ENCODE measurements at places on chromosomes 2 and 18.

DNA sequence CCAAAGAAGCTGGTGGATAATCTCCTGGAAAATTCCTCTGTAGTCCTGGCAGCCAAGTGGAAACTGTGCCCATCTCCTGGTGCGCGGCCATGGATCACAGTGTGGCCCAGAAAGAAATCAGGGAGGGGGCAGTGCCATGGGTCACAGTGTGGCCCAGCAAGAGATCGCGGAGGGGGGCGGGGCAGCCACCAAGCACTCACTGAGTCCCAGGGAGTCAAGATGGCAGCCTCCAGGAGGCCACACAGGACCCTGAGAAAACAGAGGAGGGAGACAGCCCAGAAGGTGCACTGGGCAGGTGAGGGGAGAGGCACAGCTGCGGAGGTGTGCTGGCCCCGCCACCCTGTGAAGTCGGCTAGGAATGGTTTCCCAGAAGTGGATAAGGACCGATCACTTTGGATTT is 8.1 kb upstream of the ATP6V1B1 start:
- DNase-seq = no peak

- no peak for DNase-seq
Observed at GRCh38 chr2:98121149-98121548, 34.2 kb downstream of the VWA3B start.

- no peak for DNase-seq
Observed at GRCh38 chr2:46697830-46698323, 217.7 kb downstream of the MCFD2 start.

DNA sequence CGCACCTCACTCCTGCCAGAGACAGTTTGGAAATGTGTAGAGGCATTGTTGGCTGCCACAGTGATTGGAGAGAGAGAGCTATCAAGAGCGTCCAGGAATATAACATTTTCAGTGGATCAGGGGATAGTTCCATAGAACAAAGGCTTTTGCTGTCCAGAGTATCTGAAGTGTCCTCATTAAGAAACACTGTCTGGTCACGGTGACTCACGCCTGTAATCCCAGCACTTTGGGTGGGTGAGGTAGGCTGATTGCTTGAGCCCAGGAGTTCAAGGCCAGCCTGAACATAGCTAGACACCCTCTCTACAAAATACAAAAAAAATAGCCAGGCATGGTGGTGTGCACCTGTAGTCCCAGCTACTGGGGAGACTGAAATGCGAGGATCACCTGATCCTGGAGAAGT is 231.1 kb downstream of the MBD5 start:
- no peak for DNase-seq

- no peak for DNase-seq
Observed at GRCh38 chr2:58669998-58670397, 428.9 kb upstream of the FANCL start.

- peak; percentile 83 for DNase-seq
Observed at GRCh38 chr18:62324917-62325805, at the start of gene TNFRSF11A. Gene TNFRSF11A (plus strand): TSS chr18:62325310. CDS start chr18:62325353, 43 bp downstream.

- no peak for DNase-seq
Observed at GRCh38 chr2:27201675-27202074, 10.2 kb upstream of the ATRAID start.

DNA sequence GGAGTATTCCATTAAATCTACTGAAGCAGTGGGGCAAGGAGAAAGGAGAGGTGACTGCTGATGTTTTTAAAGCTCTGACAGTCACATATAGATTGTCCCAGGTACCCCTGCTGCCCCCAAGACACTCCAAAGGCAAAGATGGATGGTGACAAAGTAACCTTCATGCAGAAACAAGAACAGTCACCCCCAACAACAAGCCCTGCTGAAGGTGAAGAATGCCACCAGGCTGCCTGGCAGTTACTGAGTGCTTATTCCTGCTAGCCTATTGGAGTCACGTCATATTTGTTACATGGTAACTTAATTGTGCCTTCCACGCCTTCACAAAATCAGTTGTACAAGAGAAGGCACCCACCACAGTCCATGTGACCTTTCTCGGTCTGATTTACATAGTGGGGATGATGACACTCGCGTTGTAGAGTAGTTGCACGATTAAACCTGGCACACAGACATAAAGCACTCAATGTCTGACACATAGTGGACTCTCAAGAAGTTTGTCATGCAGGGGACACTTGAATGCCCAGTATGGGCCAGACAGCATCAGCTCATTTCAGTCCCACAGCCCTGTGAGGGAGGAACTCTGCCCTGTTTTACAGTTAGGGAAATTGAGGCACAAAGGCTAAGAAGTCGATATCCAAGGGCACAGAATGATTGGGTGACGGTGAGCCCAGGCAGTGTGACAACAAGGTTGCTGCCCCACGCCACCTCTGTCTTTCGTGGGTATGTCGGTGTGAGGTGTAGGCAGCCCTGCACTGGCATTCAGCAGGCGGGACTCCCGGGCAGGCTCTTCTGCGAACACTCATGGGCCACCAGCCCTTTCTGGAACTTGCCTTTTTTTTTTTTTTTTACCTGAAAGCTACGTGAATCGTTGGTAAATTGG is 62.7 kb downstream of the ZCCHC2 start:
- no peak for DNase-seq

DNA sequence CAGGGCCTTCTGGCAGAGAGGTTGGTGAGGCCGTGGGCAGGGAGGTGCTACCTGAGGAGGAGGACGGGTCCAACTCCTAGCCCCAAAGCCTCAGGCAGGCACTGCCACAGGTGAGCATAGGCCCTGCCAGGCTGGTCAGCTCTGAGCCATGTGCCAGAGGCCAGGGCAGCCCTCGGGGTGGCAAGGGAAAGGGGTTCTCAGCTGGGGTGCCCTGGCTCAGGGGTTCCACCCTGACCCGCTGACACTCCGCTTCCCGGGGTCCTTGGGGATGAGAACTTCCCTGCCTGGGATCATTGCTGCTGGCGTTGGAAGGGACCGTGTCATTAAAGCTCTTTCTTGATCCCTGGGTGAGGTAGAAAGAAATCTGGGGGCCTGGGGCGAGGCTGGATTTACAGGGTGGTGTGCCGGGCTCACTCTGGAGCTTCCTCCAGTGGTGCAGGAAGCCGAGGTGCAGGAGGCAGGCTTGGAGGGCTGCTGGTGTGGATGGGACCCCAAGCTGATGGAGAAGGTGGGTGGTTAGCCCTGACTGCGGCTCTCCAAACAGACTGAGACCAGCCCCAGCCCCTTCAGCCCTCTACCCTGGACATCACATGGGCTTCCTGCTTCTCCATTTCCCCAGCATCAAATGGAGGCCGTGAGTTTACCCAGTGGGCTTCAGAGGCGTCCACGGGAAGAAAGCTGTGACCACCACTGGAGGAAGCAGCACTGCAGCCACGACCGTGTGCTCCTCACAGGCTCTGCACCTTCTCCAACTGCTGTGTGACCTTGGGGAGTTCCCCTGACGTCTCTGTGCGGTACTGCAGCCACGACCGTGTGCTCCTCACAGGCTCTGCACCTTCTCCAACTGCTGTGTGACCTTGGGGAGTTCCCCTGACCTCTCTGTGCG is 295.2 kb downstream of the NDUFA10 start:
- no peak for DNase-seq

DNA sequence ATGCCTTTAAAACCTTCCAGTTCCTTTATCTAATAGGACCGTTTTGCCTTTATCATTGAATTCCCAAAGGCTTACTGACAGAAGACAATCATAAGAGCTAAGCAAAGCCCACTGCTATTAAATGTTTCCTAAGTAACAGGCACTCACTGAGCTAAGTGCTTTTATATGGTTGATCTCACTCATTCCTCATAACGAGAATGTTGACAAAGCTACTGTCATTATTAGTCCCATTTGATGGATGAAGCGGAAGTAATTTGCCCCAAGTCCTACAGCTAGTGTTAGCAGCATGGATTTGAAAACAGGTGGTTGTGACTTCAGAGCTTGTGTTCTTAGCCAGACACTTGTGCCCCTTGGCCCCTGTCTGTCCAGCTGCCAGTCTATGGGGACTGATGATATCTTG is 134.8 kb upstream of the SERPINE2 start:
- no peak for DNase-seq

DNA sequence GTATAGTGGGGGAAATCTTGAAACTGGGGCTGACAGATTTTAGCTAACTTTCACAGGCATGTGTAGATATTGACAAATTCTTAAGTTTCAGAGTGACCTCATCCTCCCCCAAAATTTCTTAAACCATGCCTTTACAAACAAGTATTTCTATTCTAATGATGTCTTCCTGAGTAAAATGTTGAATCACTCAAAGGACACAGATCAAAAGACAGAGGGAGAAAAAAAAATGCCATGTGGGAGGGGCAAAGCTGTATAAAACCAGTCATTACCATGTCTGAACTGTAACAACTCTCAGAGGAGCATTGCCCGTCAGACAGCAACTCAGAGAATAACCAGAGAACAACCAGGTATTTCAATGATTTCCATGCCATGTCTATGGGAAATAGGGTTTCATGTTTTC is at the start of gene SERPINB2:
Gene SERPINB2, plus strand, starts transcription at position 282 of the 400 bp plus-strand sequence. CDS start 3,740 bp downstream, outside the sequence.
- DNase-seq = no peak

DNA sequence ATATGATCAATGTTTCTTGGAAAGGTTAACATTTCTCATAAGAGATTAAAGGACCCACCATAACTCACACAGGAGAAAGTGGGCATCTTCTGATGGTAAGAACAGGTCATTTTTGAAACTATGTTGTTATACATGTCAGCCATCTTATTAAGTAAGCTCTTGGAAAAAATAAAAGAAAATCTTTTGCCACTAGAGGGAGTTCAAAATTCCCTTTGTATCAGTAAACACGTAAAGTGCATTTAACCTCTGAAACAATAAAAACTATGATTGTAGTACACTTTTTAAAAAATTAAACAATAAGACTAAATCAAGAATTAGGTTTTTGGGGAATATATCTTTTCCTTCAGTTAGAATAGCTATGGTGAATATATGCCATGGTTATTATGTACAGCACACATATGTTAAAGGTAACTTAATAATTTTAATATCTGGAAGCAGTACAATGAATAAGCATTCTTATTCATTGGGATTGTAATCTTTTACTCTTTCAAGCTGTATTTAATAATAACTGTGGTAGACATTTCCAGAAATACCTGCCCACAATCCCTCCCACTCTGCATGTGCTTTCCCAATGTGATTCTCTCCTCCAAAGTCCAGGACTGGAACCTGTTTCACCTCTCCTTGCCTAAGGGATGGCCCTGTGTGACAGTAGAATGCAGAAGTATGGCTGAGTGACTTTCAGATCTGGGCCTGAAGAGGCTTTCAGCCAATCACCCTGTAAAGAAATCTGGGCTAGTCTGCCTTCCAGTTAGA is 64.2 kb downstream of the RBMS1 start:
- peak; percentile 14 for DNase-seq

DNA sequence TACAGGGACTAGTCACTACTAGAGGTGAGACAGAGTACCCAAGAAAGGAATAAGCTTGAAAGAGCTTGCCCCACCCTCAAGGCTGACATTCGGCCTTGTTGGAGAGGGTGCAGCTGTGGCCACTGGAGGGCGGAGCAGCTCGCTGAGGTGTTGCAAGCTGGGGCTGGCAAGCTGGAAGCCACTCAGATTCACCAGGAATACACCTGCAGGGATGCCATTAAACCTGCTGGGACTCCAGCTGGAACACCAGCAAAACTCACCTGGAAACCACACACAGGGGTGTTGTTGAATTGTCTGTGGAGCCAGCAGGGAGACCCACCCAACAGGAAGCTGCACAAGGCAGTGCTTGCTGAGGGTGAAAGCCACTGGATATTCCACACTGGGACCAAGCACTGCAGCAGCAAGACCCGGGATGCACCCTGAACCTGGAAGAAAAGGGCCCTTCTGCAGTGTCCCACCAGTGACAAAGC is 26.1 kb downstream of the KCTD18 start:
- peak; percentile 63 for DNase-seq

GRCh38 chr2:54015798-54016699 is 45.3 kb upstream of the PSME4 start:
- no peak for DNase-seq

DNA sequence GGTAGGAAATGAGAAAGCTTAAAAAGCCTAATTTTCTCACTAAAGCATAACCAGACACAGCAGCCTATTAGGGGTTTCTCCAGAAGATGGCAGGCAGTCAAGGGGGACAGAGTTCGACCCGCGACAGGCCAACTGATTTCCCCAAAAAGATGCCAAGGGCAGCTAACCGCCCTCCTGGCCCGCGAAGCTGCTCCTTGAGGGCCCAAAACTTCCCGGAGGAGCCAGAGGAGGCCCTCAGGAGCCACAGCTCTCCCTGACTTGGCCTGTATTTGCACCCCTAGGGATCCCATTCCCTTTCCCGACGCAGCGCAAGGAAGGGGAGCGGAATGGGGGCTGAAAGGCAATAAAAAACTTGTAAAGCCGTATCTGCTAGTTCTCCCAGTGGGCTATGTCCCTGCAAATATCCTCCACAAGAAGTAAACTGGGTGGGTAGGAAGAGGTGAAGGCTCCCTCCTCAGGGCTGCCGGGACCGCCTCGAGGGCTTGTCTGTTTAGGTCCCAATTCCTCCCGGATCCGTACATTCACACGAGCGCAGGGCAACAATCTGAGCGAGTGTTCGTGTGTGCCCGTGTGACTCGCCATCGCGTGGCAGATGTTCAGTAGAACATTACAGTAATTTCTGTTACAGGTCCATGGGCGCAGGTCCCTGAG is 756 bp upstream of the NAGK start:
- no peak for DNase-seq

DNA sequence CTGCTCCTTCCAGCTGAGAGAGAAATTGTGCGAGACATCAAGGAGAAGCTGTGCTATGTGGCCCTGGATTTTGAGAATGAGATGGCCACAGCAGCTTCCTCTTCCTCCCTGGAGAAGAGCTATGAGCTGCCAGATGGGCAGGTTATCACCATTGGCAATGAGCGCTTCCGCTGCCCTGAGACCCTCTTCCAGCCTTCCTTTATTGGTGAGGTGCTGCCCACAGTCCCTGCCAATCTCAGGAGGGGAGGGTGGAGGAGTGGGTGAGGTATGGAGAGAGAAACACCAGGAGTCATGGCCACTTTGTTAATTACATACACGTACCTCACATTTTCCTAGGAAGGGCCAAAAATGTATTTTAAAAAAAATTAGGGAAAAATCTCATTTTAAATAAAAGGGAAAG is 12.0 kb upstream of the DGUOK start:
- no peak for DNase-seq

GRCh38 chr2:212897296-212897695 is 254.1 kb downstream of the IKZF2 start:
- DNase-seq = no peak

DNA sequence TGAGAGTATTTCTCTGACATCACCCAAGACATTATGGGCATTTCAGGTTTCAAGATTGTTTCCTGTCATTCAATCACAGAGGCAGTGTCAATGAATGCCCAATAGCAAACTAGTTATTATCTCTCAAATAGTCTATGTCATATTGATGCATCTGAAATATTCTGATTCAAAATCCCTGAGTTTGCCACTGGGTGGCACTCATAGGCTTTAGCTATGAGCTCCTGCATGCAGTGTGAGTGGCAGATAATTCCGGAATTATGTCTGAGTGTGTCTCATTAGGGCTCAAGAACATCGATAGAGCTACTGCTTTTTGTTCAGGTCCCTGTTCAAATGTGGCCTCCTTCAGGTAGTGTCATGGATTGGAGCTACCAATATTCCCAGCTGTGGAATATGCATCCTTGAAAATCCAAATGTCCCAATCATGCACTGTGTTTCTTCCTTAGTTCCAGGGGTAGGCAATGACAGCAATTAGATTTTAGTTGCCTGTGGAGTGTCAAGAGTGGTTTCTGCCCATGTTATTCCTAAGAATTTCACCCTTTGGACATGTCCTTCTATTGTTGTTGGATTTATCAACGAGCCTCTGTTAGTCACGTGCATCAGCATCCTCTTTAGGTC is 7.8 kb upstream of the OR6B3 start:
- peak; percentile 47 for DNase-seq

GRCh38 chr2:121242175-121242875 is 42.7 kb downstream of the TFCP2L1 start:
- no peak for DNase-seq
